ENCODE measurements at places on chromosomes 11 and 22. TPM values are rescaled to one million over a fixed set of nuclear protein-coding genes. Genes with fewer than 3 reads are reported as not detected.

RBM14 gene
- total RNA-seq = 63.9 TPM

DNA sequence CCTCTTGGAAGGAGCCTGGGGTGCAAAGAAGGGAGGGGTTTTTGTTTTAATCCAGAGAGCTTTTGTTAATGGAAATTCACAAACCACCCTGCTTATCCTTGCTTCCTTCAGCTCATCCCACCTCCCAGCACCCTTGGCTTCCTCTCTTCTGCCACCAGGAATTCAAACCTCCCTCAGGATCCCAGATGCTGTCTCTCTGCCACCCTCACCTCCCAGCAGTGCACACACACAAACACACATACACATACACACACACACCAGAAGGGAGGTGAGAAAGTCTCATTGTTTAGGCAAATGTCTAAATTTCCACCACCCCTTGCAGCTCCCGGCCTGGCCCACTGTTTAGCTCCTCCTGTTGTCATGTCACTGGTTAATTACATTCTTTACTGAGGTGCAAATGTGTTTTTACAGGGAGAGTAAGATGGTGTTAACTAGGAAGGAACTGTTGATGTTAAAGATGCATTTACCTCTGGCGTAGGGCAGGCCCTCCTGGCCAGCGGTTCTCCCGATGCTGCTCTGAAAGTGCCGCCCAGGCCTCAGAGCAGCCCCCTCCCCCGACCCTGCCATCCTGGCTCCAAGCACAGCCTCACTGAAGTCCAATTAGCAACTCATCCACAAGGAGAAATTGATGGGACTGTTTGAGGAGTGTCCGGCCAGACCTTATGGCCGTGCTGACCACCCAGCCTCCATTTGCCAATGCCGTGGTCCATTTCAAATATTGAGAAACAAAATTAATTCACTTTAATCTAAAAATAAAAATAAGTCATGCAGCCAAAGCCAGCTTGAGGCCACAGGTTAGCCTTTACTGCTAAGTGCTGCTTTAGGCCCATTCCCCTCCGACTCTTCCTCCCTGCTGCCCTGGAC is 165.4 kb downstream of the FEZ1 start:
- H3K36me3 ChIP-seq = no peaks in the 10 kb centered on the region
- no peaks in the 10 kb centered on the region for H3K27me3 ChIP-seq
- no peak for DNase-seq
- no peak overlapping the region for H3K4me3 ChIP-seq

GRCh38 chr11:45918962-45919675 is 1.4 kb upstream of the PEX16 start:
- no peaks in the 10 kb centered on the region for H3K27me3 ChIP-seq
- peaks cover 4% of the 10 kb centered on the region for H3K36me3 ChIP-seq
- H3K4me1 ChIP-seq = peaks cover 50% of the 10 kb centered on the region
- no peak overlapping the region for H3K4me3 ChIP-seq
- no peak for DNase-seq

DNA sequence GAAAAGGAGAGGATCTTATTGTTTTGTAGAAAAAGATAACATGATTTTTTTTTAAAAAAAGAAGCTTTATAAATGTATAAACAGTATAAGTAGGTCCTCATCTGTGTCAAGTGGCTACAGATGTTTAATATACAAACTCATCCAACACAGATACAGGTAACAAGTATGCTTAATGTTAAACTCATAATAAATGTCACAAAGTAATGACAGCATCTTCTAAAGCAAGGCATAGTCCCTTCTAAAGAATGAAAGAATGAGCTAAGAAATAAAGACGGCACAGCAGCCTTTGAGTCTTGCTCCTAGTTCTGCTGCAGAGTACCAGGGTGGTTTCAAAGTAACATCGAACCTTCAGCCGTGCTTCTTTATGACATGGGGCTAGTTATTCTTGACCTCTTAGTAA is 28.7 kb upstream of the BLID start:
- no peak for DNase-seq
- H3K4me1 ChIP-seq = no peaks in the 10 kb centered on the region
- H3K36me3 ChIP-seq = no peaks in the 10 kb centered on the region
- H3K4me3 ChIP-seq = no peak overlapping the region
- H3K27ac ChIP-seq = no peak overlapping the region

- no peak overlapping the region for H3K27ac ChIP-seq
- no peaks in the 10 kb centered on the region for H3K36me3 ChIP-seq
- no peak for DNase-seq
Observed at GRCh38 chr11:20729597-20730105, 60.3 kb downstream of the NELL1 start.

GRCh38 chr11:111589886-111590499 is 12.3 kb upstream of the SIK2 start:
- H3K27me3 ChIP-seq = no peaks in the 10 kb centered on the region
- DNase-seq = no peak
- H3K36me3 ChIP-seq = no peaks in the 10 kb centered on the region
- H3K4me3 ChIP-seq = no peak overlapping the region

- no peak overlapping the region for H3K27ac ChIP-seq
- H3K36me3 ChIP-seq = no peaks in the 10 kb centered on the region
- no peak overlapping the region for H3K4me3 ChIP-seq
- no peak for DNase-seq
Observed at GRCh38 chr22:22880645-22881044, 7.0 kb upstream of the IGLL5 start.

All from thyroid gland (tissue), 4 donors.